ENCODE measurements at places on chromosomes 11 and 22. TPM values are rescaled to one million over a fixed set of nuclear protein-coding genes. Genes with fewer than 3 reads are reported as not detected.
A peak's percentile ranks its signal among the peaks of the same experiment; 100 is the strongest.

UCP2 gene
- 21.4 TPM for total RNA-seq

DNA sequence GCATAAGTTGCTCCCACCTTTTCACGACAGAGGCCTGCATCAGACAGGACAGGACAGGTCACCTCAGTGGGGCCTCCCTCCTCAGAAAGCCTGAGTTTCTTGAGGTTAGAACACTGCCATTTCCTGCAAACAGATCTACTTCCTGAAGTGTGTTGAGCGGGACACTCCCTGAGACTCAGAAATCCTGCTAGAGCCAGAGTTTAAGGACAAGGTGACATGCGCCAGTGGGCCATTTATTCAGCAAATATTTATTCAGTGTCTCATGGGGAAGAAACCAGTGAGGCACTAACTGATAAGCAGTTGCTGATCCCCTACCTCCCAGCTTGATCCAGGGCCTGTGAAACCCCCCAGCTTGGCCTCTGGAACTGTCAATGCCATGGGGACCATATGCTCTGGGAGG is 454.6 kb downstream of the SOX6 start:
- DNase-seq, result no peak

GRCh38 chr11:10619131-10619680 is 50.7 kb upstream of the LYVE1 start:
- no peak for DNase-seq

DNA sequence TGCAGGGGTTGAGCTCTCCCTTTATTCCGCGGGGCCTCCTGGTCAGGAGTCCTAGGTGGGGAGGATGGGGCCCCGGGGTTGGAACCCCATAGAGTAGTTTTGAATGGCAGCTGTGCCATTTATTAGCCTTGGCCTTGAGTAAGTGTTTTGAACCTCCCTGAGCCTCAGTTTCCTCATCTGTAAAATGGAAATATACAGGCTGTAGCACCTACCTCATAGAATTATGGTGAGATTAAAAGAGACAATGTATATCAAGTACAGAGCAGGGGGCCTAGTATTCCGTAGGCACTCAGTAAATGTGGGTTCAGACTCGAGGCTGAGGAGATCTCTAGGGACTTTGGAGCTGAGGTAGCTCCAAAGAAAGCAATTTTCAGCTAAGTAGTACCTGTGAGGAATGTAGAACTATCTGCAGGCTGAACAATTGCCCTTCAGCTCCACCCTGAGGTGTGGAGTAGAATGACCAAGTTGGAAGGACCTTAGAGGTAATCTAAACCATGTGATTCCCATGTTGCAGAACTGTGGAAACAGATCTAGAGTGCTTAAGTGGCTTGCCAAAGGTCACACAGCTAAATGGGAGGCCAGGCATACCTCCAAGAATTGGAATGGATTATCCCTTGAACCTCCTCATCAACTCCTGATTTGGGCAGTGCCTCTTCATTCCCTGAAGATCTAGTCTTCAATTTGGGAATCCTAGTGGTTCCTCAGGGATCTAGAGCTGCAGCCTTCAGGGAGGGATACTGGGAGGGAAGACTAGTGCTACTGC is 682 bp downstream of the PGAP2 start:
- peak; percentile 77 for DNase-seq

GRCh38 chr22:28232204-28232603 is 313.1 kb upstream of the PITPNB start:
- DNase-seq, result no peak

DNA sequence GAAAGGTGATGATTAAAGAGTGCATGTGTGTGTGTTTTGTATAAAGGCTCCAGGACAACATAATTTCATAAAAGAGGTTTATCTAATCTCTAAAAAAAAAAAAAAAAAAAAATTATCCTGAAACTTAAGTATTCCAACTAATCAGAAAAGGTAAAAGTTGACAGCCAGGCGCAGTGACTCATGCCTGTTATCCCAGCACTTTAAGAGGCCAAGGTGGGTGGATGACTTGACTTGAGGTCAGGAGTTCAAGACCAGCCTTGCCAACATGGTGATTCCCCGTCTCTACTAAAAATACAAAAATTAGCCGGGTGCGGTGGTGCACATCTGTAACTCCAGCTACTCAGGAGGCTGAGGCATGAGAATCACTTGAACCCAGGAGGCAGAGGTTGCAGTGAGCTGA is 632.7 kb upstream of the CHORDC1 start:
- no peak for DNase-seq

DNA sequence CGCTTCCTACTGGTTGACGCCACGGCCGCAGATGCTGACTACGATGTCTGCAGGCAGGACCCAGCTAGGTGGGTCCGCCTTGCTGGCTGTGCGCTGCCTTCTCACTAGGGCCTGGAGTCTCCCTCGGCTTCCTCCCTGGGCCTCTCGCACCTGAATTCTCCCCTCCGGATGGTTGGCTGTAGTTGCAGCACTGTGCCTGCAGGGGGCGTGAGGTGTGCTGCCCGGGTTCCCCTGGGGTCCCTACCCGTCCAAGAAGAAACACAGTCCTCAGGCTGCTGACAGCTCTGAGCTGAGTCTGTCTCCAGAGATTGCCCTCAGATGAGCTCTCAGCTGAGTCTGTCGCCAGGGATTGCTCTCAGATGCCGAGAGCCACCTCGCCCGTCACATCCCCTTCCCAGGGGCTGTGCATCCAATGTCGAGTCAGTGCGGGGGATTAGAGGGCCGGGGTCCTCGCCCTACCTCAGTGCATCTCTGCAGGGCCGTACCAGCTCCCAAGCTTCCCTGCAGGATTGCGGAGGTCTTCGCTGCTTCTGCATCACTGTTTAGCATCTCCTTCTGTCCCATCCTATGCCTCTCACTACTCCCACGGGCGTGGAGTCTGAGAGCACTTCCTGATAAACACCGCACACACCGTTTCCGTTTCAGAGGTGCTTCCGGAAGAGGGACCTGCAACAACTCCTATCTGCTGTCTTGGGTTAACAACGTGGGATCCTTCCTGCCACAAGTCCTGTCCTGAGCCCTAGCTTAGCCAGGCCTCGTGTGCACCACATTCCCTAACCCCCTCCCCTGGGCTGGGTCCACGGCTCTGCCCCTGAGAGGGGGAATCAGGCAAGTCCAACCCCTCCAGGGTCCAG is 196.9 kb downstream of the CSNK2A3 start:
- no peak for DNase-seq

DNA sequence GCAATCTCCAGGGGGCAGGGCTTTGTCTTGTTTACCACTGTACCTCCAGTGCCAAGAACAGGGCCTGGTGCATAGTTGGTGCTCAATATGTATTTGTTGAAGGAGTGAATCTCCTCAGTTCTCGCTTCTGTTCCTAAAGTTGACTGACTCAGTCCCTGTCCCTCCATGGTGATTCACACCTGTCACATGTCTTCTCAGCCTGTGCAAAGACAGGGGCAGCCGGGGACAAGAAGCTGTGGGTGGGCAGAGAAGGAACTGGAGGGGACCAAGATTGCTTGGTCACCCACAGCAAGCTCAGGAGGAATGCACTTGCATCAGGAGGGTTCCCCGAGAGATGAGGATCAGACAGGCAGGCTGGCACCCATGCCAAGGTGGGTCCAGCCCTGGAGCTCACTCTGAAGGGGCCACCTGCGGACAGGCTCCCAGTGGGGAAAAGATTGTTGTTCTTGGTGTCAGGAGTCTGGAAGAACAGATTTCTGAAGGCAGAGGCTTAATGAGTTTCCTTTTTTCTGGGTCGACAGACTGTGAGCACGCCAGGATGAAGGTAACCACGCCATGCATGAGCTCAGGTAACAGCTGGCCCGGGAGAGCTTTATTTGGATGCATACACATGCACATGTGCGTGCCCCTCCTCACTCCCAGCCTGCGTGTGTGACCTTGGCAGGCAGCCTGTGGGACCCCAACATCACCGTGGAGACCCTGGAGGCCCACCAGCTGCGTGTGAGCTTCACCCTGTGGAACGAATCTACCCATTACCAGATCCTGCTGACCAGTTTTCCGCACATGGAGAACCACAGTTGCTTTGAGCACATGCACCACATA is 16.9 kb downstream of the IL17RA start:
- DNase-seq, result no peak

DNA sequence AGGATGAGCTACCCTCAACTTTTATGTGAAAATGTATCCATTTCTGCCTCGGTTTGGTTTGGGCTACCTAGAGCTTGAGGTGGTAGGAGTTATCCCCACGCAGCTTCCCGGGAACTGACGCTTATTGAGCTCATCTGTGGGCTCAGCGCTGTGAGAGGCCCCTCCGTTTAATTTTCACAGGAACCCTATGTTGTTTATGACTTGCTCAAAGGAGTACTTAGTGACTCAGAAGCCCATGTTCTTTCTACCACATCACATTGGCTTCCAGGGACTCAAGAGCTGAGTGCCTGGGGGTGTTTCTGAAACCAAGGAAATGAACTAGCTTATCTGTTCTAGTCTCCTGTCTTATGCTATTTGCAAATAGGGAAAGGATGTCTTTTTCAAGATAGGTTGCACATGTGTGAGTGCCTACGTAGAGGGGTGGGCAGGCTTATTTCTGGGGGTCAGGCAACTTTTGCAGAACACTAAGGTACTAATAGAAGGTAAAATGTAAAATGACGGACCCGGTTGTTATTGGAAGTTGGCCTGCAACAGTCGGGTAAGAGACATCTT is 40.5 kb downstream of the MICAL2 start:
- DNase-seq, result peak; percentile 95
